ENCODE measurements at places on chromosomes 13 and 19. TPM values are rescaled to one million over a fixed set of nuclear protein-coding genes. Genes with fewer than 3 reads are reported as not detected.

RFPL4AL1 gene
- under 0.01 TPM for total RNA-seq

ZNF726 gene
- 6.5 TPM for total RNA-seq

SERP2 gene
- total RNA-seq = 10.4 TPM

KANK3 gene
- 0.56 TPM for total RNA-seq

SBSN gene
- 0.19 TPM for total RNA-seq

CARD8 gene
- 17.5 TPM for total RNA-seq

CLIP3 gene
- total RNA-seq = 2.5 TPM

RUBCNL gene
- total RNA-seq = 0.19 TPM
